ENCODE measurements at places on chromosomes 4 and X.

DNA sequence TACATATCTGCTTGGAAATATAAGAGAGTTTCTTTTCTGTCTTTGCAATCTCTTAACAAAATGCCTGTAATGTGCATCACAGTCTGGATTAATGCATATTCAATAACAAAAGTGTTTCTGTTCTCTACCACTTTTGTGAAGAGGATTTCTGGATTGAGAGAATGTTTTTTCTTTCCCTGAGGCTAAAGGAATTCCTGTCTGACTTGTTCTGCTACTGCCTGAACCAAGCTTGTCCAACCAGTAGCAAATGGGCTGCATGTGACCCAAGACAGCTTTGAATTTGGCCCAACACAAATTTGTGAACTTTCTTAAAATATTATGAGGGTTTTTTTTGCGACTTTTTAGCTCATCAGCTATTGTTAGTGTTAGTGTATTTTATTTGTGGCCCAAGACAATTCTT is 1133.9 kb downstream of the SH3BGRL start:
- DNase-seq: no peak

DNA sequence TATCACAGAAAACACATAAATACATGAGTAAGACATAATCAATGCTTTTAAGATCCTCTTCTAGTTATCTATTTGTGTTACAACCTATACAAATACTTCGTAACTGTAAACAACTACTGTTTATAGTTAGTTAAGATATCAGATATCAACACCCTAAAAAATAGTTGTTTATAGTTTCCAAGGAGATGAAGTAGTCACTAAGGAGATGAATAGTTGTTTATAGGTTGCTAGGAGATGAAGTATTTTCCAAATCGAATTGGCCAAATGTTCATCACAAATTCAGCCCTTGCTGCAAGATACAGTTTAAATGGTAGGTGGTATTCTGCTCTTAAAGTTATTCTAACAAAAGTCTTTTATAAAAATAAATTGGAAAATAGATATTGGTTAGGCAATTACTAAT is 618.2 kb upstream of the PCDH10 start:
- DNase-seq: no peak

DNA sequence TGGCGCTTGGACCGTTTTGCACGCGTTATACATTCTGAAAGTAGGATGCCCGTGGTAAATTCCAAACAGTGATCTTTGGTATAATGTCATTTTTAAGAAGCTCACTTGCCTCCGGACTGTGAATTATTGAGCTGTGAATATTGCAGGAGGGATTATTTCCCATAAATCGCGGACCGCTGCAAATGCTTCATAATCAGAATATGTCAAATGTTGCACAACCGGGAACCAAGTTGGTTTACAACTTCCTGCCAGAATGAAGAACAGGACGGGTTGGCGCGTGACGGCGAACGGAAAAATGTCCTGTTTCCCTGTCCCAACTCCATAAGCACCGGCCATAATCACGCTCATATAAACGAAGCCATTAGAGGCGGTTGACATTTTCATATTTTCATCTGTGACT is 67.6 kb downstream of the SHOX start:
- no peak for DNase-seq

GRCh38 chr4:100083289-100083688 is 107.0 kb downstream of the DDIT4L start:
- no peak for DNase-seq

GRCh38 chrX:81304563-81304962 is 102.7 kb downstream of the SH3BGRL start:
- DNase-seq: no peak

GRCh38 chr4:151960449-151961230 is 199.8 kb upstream of the GATB start:
- DNase-seq: no peak
